ENCODE measurements at places on chromosomes 2 and 18.

DNA sequence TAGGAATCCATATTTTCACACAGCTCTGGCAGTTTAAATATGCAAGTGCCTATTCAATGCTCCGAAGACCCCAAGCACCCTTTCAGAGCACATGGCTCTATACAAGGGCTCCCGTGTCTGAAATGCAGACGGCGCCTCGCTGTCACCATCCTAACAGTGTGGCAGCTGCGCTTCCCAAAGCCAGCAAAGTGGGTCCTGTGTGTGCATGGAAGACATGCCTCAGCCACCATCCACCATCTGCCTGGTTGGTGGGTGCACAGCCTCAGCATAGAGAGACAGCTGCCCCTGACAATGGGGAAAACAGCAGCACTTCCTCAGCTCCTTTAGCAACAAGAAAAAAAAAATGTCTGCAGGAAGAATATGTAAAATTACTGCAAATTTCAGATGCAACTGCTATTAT, 218.1 kb downstream of the SP3 start:
- no peak for DNase-seq

GRCh38 chr2:223731503-223731902, 105.9 kb downstream of the AP1S3 start:
- no peak for DNase-seq

DNA sequence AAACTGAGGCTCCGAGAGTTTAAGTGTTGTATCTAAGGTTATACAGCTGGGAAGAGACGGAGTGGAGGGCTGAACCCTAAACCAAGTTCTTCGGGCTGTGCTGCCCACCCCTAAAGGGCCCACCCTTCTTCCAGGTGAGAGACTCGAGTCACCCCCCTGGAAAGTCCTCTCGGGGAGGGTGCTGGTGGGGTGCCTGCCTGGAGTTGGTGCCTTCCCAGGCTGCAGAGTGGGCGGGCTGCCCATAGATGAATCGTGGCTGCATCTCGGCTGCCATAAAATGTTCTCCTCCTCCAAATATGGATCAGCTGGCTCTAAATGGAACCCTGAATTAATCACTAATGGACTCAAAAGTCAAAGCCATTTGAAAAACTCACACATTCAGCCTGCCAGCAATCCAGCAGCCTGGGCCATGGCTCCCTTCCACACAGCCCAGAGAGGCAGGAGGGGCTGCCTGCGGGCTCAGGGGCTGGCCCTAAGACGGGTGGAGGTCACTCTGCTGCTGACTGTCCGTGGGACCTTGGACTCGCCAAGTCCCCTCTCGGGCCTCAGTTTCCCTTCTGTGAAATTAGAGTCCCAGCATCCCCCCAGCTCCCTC, 7.7 kb downstream of the CIB4 start:
- no peak for DNase-seq

GRCh38 chr18:56541340-56541739, 97.1 kb downstream of the TXNL1 start:
- no peak for DNase-seq

DNA sequence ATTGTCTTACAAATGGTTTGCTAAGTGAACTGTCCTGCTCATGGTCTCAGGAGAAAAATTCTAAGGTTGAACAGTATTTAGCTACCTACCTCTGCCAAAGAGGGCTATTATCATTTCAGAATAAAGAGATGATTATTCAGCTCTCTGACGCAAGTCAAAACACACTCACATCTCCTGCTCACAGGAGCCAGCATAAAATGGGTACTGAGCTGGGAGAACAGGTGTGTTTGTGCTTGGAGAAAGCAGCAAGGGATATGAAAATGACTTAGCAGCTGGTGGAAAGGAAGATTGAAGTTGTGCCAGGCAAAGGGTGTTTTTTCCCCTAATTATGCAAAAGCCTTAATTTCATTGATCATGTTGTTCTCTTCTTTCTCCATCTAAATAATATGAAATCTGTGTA, 47.3 kb upstream of the TANK start:
- DNase-seq = no peak

DNA sequence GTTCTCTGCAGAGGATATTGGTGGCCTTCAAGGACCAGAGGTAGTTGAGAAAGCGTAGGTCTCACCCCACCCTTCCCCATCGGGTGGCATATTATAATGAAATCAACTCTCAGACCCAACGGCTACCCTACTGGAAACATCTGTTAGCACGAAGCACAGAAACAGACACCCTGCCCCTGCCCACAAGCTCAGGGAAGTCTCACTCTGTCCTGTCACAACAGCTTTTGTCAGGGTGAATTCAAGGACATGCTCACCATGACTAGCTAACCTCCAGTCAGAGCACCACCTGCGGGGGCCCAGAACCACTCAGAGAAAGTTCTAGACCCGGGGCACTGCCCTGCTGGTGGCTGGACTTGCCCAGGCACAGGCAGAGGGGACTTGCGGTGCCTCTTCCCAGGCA, 3.5 kb upstream of the B3GNT7 start:
- DNase-seq = no peak

- no peak for DNase-seq
Measured at GRCh38 chr2:99421469-99421868, 68.3 kb downstream of the REV1 start.

- no peak for DNase-seq
Measured at GRCh38 chr18:71443706-71444480, 1100.2 kb downstream of the CBLN2 start.

- DNase-seq = no peak
Measured at GRCh38 chr2:7052404-7052803, 135.2 kb downstream of the RNF144A start.

- DNase-seq = no peak
Measured at GRCh38 chr2:98025481-98026037, 29.8 kb upstream of the TMEM131 start.

- no peak for DNase-seq
Measured at GRCh38 chr18:62458868-62459716, 63.7 kb upstream of the ZCCHC2 start.

DNA sequence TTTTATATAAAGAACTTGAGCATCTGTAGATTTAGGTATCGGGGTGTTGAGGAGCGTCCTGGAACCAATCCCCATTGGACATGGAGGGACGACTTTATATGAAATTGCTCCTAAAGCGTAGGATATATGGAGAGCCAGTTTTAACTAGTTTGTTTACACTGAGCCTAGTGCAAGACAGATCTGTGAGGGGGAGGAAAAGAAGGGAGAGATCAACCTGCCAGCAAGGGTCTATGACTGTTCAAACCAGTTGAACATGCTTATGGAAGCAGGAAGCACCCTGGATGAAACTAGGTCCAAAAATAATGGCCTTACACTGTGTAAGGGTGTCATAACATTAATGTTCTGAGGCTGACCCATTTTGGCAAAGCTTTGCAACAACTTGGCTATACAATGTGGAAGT, 34.0 kb upstream of the SLC40A1 start:
- no peak for DNase-seq

DNA sequence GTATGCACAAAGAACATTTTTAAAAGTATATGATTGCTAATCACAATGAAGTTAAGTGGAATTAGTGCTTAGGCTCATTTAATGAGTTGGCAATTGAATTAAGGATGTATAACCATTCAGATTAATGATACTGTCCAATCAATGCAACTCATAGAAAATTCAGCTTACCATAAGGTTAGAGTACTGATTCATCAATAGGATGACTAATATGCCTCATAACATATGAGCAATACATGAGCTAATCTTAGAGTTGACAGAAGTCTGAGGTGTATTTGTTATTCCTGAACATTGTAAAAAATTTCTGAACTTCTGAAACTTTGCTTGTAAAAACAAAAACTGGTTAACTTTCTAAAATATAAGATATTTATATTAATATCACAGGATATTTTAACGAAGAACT, 118.3 kb upstream of the NETO1 start:
- DNase-seq = no peak
